Left ventricle myocardium inferior (tissue), 1 donor: ENCODE measurements at places on chromosomes 5 and 9.

- DNase-seq = no peak
Observed at GRCh38 chr9:93316726-93317494, 133.0 kb downstream of the WNK2 start.

DNA sequence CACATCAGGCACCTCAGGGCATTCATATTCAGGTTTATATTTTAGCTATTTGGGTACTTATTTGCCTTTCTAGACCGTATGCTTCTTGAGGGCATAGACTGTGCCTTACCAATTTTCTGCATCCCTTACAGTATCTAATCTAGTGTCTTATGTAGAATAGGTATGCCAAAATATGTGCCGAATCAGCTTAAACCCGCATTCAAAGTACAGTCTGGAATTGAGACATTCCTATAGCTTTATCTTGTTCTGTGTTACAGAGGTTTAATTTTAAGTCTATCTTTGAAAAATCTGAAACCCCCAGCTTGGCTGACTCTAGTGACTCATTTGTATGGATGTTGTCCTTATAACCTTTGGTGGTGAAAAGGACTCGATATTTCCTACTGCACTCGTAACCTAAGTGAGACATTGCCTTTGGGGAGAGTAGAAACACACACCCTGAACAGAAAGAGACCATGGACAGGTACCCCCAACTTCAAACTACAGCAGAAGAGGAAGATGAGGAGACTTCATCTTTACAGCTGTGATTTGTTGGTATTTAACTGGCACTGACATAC lies 27.0 kb upstream of the TMOD1 start:
- DNase-seq = no peak

DNA sequence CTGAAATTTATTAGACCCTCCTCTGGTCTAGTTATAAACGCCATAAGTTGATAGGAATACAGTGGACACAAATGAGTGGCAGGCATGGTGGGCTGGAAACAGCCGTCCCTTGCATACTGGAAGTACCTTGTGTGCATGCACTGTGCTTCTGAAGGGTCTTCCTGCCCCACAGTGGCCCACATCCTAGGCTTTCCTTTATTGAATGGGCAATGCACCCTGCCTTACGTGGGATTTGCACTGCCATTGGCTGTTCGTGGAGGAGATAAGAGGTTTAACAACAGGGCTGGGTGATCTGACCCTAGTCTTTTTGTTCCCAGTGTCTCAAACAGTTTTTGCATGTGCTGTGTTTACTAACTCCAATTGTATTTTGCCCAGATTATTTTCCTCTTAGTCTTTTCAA lies 480.8 kb downstream of the GADD45G start:
- no peak for DNase-seq

DNA sequence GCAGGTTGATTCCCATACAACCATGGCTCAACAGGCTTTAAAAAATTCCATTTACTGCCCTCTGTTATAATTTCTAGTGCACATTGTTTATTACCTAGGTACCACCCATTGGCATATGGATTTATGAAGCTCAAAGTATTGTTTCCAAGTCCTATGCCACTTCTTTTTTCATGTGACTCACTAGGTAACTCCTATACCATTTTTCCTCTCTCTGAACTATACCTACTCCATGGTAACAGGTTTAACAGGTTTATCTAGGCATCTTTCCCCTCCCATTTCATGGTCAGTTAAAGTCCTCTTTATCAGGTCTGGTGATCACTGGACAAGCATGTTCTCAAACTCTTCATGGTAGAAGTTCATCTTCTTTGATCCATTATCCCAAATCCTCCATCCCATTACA lies 49.6 kb upstream of the ABCA1 start:
- DNase-seq = no peak

GRCh38 chr5:2697041-2697440 lies 54.4 kb downstream of the IRX2 start:
- DNase-seq = no peak

DNA sequence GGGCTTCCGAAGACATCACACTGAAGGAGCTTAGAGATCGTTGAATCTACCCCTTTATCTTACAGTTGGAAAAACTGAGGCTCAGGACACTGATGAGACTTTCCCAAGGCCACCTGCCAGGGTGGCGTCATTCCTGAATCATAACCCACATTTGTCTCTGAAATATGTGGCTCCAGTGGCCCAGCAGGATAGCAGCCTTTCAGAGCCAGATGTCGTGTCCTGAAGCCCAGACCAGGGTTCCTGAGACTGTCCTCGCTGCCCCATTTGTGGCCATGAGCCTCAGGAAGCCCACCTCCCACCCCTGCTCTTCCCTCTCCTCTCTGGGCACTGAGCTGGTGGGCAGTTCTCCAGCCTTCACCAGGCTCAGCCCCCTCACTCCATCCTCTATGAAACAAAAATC lies 2.4 kb downstream of the HMCN2 start:
- DNase-seq = no peak

GRCh38 chr9:133320421-133320881 lies 15.5 kb downstream of the SURF6 start:
- DNase-seq = no peak

DNA sequence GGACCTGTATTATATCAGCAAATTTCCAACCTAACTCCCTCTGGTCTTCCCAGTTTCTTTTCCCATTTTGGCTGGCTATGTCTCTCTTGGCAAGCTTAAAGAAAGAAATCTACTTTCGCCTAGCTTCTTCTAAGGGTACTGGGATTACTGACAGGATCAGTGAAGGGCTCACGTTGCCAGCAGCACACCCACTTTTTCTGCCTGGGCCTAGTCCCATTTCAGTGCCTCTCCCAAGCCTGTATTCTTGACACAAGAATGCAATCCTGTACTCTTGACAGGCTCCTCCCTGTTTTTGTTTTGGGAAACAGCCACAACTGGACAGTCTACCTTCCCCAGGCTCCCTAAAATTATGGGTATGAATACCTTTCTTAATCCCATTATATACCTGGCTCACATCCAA lies 170.5 kb downstream of the EPB41L4A start:
- no peak for DNase-seq

DNA sequence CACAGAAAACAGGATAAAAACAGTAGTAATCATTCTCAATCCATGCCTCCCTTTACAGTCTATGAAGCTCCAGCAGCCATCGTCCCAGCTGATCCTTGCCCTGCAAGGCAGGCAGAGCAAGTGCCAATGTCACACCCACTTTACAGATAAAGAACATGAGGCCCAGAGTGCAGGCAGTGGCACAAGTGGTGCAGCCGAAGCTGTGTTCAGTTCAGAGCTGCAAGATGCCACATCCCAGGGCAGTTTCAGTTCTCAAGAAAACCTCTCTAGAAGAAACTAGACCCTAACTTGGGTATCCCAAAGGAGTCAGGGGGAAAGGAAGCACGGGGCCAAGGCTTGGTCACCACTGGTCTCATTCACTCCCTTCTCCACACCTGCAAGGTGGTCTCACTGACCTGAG lies 34.6 kb upstream of the CPLX2 start:
- no peak for DNase-seq

GRCh38 chr5:82354543-82354942 lies 76.4 kb upstream of the RPS23 start:
- no peak for DNase-seq

DNA sequence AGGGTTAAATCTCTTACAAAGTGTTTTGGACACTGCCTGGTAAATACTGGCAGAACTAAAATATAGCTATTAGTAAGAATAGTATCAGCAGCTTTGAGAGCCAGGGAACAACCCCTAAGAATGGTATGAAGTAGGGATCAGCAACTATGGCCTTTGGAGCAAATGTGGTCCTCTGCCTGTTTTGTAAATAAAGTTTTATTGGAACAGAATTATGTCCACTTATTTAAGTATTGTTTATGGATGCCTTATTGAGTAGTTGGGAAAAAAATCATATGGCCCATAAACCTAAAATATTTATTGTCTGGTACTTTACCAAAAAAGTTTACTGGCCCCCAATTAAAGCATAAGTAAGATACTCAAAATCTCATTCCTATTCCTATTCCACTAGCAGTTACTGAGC lies 182.2 kb downstream of the PALM2AKAP2 start:
- DNase-seq = no peak

DNA sequence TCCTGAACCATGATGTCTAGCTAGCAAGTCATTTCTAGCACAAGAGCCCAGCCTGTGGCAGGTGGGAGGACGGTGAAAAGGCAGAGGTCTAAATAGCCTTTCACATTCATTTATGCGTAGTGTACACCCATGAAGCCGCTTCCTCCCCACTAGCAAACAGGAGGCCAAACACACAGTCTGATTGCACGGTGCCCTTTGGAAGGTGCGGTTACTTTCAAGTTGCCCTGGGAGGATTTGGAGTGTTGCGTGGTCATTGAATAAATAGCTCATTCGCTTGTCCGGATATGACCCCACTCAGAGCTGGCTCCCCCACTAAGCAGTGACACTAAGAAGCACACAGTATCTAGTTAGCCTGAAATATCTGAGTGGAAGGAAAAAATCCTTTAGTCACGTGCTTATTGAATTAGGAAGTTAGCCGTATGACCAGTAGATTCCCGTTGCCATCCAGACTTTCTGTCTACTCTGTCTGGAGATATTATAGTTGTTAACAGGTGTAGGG lies 664 bp upstream of the ARSB start:
- DNase-seq = no peak

DNA sequence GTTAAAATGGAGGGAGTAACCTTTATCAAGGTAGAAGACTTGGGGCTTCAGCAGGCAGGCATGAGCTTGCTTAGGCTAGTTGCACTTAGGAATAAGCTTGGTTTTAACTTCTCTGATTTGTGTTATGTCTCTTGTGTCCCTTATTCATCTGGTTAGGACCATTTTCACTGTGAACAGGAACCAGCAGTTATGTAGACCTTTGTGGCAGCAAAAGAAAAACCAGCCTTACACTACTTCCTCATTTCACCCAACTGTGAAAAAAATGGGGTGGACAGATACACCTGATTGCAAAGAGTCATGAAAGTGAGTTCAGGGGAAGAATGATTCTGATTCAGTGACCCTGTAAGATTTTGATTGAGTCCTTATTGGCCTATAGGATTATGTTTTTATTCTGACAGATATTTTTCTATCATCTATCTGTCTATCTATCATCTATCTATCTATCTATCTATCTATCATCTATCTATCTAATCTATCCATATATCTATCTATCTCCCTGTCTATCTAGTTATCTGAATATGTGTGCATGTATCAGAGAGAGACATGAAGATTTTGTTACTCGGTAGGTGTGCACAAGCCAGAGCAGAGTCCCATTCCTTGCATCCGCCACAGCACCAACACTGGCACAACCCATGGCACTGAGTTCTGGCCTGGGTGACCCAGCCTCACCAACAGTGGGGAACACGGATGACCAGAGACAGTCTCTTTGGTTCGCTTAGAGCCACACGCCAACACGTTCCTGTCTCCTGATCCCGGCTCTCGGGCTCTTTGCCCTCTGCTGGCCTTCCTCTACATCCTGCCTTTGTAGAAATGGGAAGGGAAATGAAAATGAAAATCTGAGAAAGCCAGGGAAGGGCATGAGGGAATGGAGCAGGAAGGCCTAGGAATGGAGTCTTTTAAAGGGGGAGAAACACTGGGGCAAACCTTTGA lies 1.3 kb upstream of the ZNF366 start:
- DNase-seq = no peak

- DNase-seq = no peak
Observed at GRCh38 chr5:73104326-73104725, 16.0 kb upstream of the TMEM171 start.

- DNase-seq = no peak
Observed at GRCh38 chr5:981456-981855, 27.1 kb upstream of the NKD2 start.

- DNase-seq = no peak
Observed at GRCh38 chr9:113205432-113205831, 15.6 kb downstream of the FKBP15 start.

- no peak for DNase-seq
Observed at GRCh38 chr5:17249029-17249634, 31.7 kb downstream of the BASP1 start.

DNA sequence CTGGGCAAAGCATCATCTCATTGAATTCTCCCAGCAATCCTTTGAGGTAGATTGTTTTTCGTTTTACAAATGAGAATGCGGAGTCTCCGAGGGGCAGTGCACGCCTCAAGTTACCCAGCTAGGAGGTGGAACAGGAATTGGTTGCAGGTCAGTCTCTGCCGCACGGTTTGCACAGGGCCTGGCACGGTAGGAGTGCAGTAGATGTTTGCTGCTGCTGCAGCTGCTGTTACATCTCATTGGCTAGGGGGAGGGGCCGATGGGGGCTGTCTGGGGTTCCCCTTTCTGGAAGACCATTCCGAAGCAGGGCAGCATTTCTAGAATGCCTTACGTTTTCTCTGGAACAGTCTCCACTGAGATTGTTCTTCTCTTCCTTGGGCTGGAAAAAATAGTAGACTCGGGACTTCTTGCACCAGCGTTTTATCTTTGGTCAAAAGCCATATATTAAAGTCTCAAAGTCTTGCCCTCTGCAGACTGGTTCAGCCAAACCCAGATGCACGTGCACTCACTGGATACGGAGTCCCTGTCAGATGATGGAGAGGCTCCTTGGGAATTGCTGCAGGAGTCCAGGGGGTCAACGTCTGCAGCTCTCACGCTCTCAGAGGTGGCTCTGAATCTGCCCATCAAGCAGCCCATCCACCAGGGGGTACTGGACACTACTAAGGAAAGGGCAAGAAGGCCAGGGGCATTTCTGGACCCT lies 1.2 kb downstream of the USP20 start:
- no peak for DNase-seq

DNA sequence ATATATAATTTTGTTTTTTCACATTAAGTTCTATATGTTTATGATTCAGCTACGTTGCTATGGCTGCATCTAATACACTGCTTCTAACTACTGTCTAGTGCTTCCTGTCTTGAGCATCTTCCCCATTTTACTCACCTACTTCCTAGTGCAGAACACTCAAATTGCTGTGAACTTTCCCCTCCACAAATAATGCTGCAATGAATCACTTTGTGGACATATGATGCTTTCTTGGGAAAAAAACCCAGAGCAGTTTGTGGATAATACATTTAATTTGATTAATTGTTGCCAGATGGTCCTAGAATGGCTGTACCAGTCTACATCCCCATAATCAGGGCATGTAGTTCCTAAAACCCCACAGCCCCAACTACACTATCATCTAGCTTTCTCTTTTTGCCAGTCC lies 18.5 kb downstream of the CD180 start:
- DNase-seq = no peak

- DNase-seq = no peak
Observed at GRCh38 chr5:138018849-138019248, 14.0 kb downstream of the FAM13B start.

DNA sequence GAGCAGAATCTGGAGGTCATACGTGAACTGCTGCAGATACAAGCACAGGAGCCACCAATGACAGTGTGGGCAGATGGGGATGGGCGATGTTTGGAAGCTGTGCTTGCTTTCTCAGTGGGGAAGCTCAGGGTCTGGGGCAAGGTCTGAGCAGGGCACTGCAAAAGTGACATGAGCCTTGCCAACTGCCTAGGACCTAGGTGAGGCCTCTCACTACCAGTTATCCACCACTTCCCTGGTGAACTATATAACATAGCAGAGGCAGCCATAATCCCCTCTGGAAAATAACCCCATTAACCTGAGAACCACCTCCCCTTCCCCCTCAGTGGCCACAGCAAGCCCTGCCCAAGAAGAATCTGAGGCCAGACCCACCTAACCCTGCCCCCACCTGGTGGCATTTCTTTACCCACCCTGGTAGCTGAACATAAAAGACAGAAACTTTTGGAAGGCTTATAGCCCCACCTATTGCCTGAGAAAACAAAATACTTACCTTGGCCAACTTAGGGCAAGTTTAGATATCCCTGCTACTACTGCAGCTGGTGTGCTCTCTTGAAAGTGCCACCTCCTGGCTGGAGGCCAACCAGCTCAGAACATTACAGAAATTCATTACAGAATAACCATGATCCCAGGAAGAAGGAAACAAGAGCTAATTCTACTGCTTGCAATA lies 18.8 kb upstream of the SPEF2 start:
- no peak for DNase-seq

GRCh38 chr5:17477573-17478265 lies 20.3 kb upstream of the TAF11L2 start:
- no peak for DNase-seq
